ENCODE measurements at places on chromosomes 1 and 21.

DNA sequence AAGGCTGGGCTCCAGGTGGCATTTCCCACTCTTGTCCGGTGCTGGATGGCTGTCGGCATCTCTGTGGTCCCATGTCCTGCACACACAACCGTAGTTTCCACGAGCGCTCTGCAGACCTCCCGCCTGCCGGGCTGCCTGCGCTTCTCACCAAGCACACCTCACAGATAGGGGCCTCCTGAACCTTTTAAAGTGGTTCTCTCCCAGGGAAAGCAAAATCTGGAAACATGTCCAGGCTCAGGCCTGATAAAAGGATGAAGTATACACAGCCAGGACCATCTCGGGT lies 46.2 kb downstream of the CAPN9 start:
- DNase-seq, result no peak

DNA sequence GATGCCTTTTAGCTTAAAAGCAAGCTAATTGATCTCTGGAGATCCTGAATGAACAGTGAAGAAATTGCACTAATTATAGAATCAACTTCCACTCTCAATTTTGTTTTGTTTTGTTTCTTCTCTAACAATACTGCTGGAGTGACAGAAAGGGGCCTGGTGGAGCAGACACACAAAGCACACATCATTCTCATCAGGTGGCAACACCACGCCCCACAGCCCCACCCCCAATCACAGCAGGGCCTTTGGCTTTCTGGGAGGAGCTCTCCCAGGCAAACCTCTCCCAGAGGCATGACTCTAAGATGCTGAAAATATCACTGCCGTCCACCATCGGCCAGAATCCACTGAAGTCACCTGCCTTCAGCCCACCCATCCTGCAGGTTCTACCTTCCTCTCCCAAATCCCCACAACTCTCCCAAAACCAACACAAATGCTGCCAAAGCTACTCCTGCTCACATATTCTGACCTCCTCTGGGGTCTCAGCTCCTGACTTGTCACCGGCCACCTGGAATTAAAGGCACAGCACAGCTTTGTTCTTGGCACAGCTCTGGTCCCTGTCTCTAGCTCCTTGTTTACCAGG lies 120.7 kb downstream of the GRIK3 start:
- no peak for DNase-seq

DNA sequence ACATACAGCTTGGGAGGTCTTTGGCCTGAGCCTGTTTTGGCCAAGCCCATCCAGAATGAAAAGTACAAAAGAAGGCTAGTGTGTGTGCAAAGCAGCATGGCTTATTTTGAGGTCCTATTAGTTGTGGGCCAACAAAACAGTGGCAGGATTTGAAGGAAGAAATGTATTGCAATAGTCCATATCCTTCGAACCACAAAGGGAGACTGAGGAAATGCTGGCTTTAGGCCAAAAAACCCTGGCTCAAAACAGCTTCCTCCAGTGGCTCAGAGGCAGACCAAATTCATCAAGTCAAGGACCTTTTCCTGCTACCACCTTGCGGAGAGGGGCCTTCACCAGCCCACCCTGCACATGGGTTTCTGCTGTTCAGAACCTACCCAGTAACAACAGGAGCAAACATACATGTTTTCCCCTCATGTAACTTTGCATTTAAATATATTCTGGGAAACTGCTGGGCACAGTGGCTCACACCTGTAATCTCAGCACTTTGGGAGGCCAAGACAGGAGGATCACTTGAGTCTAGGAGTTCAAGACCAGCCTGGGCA lies 43.3 kb downstream of the VPS26C start:
- DNase-seq, result no peak

DNA sequence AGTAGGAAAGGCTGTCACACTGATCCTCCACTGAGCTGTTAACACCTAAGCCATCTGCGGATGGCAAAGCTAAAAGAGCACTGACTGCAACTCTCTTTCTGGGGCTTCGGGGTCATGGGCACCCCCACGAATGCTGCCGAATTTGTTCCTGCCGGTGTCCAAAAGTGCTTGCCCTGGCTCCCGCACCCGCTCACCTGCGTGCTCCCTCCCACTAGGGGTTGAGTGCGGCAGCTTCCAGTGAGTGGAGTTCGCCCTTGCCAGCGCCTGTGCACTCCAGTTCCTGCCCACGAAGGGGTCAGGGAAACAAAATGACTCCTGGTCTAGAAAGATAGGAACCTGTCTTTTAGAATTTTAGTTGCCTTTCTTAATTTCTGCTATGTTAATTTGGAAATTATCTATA lies 78.7 kb downstream of the IFI44 start:
- DNase-seq, result no peak

DNA sequence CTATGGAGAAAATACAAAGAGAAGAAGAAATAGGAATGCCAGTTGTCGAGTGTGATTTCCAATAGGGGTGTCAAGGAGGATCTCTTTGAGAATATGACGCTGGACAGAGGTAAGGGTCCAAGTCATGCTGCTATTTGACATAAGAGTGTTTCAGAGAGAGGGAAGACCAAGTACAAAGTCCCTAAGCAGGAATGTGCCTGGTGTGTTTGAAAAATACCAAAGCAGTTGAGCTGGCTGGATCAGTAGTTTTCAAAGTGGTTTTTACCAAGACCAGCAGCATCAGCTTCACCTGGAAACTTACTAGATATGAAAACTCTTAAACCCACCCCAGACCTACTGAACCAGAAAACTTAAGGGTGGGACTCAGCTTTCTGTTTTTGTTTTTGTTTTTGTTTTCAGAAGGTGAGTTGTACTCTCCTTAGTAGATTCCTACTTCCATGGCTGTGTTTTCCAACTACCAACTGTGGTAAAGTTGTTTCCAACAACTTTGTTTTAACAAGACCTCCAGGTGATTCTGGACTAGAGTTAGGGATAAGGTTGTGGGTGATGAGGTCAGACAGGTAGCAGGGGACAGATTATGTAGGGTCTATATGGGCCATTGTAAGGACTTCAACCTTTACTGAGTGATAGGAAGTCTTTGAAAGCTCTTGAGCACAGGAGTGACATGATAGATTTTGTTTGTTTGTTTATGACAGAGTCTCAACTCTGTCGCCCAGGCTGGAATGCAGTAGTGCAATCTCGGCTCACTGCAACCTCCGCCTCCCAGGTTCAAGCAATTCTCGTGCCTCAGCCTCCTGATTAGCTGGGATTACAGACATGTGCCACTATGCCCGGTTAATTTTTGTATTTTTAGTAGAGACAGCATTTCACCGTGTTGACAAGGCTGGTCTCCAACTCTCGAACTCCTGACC lies 7.3 kb upstream of the GJA9 start:
- no peak for DNase-seq

DNA sequence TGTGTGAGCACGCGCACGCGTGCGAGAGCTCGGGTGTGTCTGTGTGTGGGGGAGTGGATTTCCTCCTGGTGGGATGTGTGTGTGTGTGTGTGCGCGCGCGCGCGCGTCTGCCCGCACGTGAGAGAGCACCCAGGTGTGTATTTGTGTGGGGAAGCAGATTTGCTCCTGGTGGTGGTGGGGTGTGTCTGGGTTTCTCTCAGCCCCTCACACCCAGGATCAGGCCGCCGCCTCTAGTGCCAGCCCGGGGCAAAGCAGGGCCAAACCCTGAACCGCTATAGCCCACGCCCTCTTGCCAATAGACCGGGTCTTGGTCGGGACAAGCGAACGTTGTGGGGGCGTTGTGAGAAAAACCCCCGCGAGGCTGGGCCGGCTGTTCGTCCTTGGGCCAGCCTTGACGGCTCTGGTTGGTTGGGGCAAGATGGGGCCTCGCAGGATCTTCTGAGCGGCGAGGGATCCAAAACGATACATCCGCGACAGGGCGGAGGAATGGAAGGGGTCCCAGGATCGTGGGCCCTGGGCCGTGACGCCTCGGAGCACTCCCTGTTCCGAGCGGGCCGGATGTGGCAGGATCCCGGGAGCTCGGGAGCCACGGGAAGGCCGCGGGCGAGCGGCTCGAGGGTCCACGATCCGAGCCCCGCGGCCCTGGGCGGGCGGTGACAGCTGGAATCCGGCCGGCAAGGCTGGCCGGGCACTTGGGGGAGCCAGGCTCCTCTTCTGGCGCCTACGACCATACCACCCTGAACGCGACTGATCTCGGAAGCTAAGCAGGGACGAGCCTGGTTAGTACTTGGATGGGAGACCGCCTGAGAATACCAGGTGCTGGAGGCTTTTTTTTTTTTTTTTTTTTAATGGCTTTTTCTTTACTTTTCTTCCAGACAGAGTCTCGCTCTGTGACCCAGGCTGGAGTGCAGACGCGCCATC lies 68.2 kb downstream of the RNF187 start:
- no peak for DNase-seq

- DNase-seq, result no peak
Observed at GRCh38 chr1:179588425-179589024, 3.1 kb upstream of the TDRD5 start.

GRCh38 chr1:110525249-110525595 lies 6.2 kb upstream of the KCNA10 start:
- DNase-seq, result no peak
